ENCODE measurements at places on chromosomes 2 and 18.

DNA sequence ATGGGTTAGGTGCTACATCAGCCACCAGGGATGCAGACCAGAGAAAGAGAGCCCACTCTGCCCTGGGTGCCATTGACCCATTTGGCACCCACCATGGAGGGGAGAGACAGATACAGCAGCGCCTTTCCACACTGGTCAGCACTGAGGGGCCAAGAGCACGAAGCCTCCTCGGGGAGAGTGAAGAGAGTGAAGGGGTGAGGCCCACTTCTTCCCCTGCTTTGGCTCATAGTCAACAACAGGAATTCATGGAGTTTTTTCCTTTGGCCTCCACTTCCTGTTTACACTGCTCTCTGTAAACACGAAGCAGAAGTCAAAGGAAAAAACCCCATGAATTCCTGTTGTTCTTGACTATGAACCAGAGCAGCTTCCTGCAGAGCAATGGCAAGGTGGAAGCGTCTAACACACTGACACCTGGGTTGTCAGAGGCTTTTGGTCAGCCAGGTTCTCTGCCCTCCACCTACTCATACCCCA, 80.0 kb downstream of the CCDC93 start:
- DNase-seq: no peak

DNA sequence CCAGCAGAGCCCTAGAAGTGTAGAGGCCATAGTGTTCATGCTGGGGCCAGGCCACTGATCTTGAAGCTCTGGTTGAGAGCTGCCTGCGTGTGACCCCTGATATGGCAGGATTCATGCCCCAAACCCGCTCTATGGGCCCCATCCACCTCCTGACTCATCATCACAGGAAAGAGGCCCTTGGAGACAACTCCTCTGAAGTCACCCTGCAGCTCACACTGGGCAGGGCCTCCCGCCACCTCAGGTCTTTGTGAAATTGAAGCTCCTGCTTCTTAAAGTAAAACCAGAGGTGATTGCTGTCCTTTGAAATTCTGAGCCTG, 12.0 kb upstream of the TUBB6 start:
- no peak for DNase-seq

DNA sequence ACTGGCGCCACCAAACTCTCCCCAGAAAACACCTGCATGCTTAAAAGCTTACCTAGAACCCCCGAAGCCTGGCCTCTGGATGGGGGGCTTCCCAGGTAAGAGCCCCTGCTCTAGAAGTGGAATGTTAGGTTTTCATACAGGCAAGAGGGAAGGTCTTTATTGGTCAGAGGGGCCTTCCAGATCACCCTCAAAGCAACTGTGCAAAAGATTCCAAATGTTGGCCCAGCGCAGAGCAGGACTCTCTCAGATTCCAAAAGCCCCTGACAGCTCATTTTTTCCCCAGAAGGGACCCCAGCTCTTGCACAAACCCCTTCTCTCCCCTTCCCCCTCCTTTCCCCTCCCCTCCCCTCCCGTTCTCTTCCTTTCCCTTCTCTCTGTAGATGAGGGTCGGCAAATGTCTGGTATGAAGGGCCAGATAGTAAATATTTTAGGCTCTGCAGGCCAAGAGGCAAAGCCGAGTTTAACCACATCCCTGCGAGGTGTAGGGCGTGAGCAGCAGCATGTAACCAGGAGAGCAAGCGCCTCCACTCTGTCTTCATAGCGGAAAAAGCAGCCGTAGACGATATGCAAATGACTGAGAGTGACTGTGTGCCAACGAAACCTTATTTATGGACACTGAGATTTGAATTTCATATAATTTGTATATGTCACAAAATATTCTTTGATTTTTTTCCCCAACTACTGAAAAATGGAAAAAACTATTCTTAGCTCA, 116.9 kb downstream of the SMAD7 start:
- DNase-seq: peak; percentile 28

DNA sequence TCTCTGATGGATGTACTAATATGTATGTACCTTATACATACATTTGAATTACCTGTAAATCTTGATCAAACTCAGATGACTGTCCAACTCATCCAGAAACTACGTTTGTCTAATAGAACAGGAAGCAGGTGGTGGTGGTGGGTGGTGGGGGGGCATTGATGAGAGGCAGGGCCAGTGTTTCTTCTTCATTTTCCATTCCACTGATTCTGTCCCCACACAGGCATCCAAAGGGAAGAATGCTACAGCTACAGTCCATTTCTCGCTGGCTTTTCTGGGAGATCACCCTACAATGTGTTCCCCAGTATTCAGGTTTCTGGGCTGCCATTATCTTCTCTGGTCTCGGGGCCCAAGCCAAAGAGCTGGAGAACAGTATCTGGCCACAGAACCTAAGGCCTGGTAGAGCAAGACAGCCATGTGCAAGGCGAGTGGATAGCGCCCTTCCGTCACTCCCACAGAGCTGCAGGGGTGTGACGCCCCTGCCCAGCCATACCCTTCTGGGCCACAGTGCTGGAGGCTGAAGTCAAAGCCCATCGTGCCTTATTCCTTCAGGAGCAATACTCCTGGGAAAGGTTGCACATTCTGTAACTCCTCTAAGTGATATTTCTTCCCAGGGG, 54.5 kb downstream of the BCL11A start:
- no peak for DNase-seq

- DNase-seq: no peak
Observed at GRCh38 chr2:215613280-215613679, 177.4 kb upstream of the FN1 start.

DNA sequence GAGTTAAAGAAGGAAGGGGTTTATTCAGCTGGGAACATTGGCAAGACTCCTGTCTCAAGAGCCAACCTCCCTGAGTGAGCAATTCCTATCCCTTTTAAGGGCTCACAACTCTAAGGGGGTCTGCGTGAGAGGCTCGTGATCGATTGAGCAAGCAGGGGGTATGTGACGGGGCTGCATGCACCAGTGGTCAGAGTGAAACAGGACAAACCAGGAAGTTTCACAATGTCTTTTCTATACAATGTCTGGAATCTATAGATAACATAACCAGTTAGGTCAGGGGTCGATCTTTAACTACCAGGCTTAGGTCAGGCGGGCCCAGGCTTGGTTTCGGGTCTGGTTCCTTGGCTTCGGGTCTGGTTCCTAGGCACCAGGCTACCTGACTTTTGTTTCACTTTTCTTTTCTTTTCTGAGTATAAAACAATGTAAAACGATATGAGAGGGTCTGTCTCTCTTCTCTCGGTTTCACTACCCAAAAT, 30.1 kb upstream of the LIPG start:
- DNase-seq: no peak

GRCh38 chr18:25459814-25460213, 107.8 kb upstream of the ZNF521 start:
- no peak for DNase-seq

DNA sequence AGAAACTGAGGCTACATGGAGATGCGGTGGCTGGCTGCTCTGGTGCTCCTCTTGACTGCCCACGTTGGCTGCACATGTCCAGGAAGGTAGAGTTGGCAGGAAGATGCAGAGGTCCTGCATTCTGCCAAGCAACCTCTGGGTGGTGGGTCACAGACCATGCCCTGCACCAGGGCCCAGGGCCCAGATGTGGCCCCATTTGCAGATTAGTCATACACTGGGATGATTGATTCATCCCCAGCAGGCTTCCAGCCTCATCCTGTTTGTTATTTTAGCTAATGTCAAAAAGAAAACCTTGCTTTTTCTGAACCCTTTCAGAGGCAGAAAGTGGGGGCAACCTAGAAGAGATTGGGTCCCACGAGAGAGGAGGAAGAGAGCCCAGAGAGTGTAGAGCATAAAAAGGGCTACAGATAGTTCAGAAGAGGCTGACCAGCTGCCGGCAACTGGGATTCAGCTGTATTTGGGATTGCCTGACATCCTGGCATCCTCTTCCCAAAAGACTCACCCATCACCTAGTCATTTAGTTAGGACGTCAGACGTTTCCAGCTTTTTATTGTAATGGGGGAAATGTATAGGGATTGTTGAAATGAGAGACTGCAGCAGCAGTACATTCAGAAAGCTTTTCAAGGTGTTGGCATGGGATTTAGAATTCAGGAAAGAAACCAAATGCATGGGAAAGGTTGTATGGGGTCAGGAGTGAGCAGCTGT, 101.9 kb downstream of the CTIF start:
- DNase-seq: no peak

GRCh38 chr2:172606285-172606684, 50.4 kb downstream of the PDK1 start:
- no peak for DNase-seq

DNA sequence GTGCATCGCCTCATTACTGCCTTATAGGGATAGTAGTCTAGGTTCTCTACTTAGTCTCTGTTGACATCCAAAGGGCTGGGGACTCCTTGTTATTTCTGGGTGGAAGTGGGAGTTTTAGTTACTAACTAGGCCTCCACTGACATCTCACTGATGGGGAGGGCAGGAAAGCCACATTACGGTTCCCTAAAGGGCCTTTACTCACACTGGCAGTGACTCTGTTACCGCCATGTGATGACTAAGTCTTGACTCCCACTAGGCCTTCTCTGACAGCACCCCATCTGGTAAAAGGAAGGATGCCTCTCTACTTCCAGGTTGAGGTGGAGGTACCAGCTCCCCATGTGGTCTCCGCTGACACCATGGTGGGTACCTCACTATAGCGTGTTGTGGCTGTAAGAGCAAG, 14.0 kb upstream of the BCL2L11 start:
- DNase-seq: no peak

- DNase-seq: no peak
Observed at GRCh38 chr18:22179174-22179573, 9.8 kb downstream of the GATA6 start.

- no peak for DNase-seq
Observed at GRCh38 chr2:225691711-225692110, 292.2 kb downstream of the NYAP2 start.

GRCh38 chr2:187157046-187157445, 291.0 kb downstream of the CALCRL start:
- DNase-seq: no peak

- DNase-seq: no peak
Observed at GRCh38 chr2:224865016-224865415, 148.9 kb upstream of the CCDC195 start.

DNA sequence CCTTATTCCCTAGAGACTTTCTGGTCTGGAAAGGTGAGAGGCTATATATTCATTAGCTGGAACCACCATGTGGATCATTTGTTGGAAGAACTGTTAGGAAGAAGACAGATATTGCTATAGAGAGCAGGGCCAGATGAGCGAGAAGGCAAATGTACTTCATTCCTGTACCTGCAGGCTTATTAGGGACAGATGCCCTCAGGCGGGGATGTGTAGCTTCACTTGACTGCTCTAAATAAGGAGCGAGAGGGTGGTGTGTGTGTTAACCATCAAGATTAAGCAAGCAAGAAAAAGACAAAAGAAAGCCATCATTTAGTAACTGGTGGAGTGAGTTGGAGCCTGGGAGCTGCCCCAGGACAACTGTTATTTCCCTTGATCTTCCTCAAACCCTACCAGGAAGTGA, 36.4 kb downstream of the NEDD4L start:
- no peak for DNase-seq

GRCh38 chr2:11377928-11378545, 33.6 kb upstream of the ROCK2 start:
- no peak for DNase-seq

DNA sequence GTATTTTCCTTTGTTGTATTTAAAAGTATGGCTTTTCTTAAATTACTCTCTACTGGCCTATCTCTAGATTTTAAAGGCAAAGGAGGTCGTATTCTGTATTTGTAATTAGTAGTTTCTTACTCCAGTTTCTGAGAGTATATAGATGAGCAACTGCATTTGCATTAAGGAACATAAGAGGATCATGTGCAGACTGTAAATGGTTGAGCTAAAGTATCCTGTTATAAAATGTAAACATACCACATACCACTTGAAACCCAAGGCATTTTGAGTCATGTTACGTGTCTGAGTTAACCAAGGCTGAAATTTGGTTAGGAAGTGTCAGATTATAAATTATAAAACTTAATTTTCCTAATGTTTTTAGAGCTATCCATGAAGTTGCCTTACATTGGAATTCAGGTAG, 76.3 kb downstream of the GPD2 start:
- DNase-seq: no peak

- DNase-seq: no peak
Observed at GRCh38 chr2:88959480-88960204, 268.2 kb downstream of the RPIA start.

DNA sequence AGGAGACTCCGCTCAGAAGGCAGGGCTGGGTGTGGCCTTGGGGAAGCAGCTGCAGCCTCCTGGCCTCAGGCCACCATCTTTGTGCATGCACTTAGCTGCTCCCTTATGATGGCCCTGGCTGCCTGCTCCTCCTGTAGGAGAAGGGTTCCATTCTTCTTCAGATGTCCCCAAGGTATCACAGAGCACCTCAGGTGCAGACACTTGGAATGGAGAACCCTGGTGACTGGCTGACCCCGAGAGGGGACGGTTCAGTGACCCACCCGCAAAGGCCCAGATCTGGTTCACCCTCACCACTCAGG, 9.6 kb downstream of the GPAT2 start:
- DNase-seq: no peak

- DNase-seq: no peak
Observed at GRCh38 chr2:231710799-231711676, 2.7 kb downstream of the PTMA start.

DNA sequence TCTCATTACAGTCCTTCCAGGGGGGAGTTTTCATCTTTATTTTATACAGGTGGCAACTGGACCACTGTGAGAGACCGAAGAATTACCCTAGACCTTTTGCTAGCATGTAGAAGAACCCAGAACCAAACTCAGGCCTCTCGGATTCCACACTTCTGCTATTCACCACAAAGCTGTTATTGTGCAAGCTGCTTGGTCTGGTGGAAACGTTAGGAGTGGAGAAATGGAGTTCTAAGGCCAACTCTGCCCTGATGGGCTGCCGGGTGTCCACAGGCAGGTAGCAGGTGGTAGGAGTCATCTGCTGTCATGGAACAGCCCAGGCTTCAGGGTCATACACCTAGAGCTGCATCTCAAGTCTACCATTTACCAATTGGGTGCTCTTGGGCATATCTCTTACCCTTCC, 218.8 kb downstream of the BCL11A start:
- no peak for DNase-seq

DNA sequence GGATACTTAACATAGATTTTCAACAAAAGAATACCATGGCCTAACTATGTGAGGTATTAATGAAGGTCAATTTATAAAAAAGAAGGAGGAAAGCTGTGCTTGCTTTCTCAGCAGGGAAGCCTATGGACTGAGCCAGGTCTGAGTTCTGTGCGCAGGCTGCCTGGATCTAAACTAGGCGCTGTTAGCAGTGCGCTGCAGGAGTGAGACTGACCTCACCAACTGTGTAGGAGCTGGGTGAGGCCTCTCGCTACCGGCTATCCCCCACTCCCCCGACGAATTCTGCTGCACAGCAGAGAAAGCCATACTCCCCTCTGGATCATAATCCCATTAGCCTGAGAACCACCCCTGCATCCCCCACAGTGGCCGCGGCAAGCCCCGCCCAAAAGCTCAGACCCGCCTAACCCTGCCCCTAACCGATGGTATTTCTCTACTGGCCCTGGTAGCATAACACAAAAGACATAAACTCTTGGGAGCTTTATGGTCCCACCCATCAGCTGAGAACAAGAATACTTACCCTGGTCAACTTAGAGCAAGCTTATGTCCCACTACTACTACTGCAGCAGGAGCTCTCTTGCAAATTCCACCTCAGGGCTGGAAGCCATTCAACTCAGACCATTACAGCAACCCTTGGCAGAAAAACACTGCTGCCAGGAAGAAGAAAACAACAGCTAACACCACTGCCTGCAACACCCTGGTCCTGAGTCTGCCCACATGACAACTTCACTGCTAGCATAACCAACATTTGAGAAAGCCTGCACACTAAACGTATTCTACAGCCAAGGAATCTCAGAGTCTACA, 28.0 kb downstream of the SULT1C2 start:
- no peak for DNase-seq

GRCh38 chr2:203412546-203413331, 84.5 kb downstream of the ABI2 start:
- DNase-seq: no peak

GRCh38 chr2:105257981-105258380, 16.4 kb downstream of the GPR45 start:
- no peak for DNase-seq

All from T-helper 22 cell (primary cell).